ENCODE measurements at places on chromosomes 12 and 14.

DNA sequence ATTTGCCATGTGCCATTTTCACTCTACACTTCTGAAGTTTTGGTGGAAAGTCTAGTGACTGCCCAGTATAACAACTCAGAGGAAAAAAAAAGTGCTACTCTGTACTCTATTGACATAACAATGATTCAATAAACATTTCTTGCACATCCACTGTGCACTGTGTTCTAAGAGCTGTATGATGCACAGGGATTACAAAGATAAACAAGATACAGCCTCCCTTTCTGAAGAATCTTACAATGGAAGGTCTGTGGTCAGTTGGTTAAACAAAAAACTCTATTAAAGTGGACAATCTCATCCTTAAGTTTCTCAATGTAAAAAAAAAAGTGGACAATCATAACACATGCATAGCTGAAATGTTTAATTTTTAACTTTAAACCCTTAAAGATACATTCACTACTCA is 105.7 kb upstream of the RASSF8 start:
- no peak for DNase-seq

GRCh38 chr14:103118663-103119404 is 4.4 kb upstream of the TNFAIP2 start:
- no peak for DNase-seq

GRCh38 chr12:67161322-67161918 is 107.7 kb upstream of the CAND1 start:
- no peak for DNase-seq

- no peak for DNase-seq
These were observed 98.8 kb downstream of the DACT1 start for GRCh38 chr14:58736606-58737005.

DNA sequence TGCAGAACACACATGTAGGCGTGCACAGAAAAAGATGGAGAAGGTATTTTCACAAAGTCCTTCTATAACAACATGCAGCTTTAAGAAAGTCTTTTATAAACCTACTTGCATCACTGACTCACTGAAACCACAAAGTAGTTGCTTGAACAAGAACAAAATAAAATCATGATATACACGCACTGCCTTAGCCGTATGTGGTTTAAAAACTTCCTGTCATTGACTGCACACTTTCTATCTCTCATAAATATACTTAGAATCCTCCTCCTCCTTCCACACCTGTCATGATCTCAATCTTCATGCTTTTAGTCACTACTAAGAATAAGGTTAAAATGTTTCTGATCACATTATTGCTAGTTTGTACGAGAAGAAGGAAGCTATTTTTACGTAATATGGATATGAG is 31.8 kb upstream of the RAD51AP1 start:
- no peak for DNase-seq

DNA sequence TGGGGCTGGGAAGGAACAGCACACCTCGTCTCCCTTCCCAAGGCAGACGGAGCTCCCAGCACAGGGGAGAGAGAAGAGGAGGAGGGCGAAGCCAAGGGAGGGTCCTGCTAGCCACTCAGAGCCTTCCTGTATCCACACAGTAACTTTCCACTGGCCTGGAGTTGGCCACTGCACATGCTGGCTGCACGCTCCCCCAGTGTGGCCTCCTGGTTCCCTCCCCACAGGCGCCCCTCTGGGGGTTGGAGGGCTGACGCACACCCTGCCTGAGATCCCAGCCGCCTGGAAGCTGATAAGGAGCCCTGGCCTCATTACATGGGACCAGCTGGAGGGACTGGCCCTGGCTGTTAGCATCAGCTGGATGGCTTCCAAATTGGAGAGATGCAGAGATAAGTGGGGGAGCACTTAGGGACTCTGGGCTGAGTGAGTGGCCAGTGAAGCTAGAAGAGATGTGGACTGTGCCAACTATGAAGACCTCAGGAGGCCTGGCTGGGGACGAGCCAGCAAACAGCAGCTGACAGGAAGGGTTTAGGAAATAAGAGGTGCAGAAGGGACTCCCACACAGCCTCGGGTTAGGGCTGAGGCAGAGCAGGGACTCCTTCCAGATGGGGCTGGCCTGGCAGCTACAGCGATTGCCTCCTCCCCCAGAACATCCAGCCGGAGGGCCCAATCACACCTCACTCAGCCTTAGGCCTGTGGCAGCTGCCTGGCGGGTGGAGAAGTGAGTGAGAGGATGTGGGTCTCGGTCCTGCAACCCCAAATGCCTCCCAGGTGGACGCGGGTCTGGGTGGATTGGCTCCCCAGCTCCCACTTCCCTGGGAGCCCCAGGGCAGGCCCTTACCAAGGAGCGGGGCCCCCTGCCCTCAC is 26.3 kb upstream of the BCDIN3D start:
- peak; percentile 73 for DNase-seq

All from right renal cortex interstitium (tissue), 3 donors.